ENCODE measurements at places on chromosomes 1 and 21.

GRCh38 chr1:29259802-29260441 is 23.6 kb downstream of the PTPRU start:
- peak; percentile 56 for DNase-seq

GRCh38 chr1:53732912-53733317 is 6.0 kb downstream of the GLIS1 start:
- DNase-seq, result peak; percentile 74

- DNase-seq, result peak; percentile 50
These were observed 19.6 kb upstream of the ZNF648 start for GRCh38 chr1:182080955-182081582.

GRCh38 chr1:23825762-23826522 is 713 bp upstream of the HMGCL start:
- DNase-seq, result no peak

- DNase-seq, result no peak
These were observed 15.5 kb upstream of the CELA3B start for GRCh38 chr1:21961337-21961736.

Measured in hepatic stellate cell (primary cell).